Stimulated activated memory B cell treated with anti-CD40 and anti-IgM and Interleukin-4, amounts not matched to agents 10 μg/mL and 1 μg/mL and 100 μg/mL, for 72 hours (primary cell): ENCODE measurements at places on chromosomes 1 and 21.

DNA sequence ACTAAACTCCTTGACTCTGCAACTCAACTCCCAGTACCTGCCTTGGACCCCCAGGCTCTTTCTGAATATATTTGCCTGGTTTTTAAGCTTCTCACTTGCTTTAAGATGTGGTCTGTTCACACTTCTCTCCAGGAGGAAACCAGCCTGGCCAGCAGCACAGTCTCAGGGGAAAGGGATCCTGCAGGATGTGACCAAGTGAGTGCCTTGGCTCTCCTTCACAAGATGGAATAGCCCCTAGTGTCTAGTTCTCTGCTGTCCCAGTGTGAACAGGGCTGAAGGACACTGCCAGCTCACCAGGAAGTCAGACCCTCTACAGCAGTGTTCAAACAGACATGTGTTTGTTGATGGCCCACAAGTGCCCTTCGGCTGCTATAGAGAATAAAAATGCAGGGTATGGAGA lies 32.9 kb downstream of the CD244 start:
- no peak for ATAC-seq

GRCh38 chr1:67184838-67185421 lies 18.7 kb downstream of the IL23R start:
- ATAC-seq, result peak; percentile 8

DNA sequence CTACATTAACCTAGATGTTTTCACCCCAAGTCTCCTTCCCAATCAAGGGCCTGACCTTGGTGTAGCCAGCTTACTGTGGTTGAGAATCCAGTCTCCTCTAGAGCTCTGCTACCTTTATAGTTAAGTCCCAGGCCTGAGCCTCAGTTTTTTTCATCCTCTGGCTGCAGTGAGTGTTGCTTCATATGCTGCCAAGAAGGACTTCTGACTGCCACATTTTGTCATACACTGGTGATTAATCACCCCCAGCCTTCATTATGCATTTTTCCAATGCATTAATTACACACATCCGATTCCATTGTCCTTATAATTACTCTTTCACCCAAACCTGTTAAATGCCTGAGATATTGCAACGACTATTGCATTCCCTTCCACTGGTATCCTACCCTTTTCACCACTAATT lies 66.3 kb upstream of the FGGY start:
- ATAC-seq, result no peak

DNA sequence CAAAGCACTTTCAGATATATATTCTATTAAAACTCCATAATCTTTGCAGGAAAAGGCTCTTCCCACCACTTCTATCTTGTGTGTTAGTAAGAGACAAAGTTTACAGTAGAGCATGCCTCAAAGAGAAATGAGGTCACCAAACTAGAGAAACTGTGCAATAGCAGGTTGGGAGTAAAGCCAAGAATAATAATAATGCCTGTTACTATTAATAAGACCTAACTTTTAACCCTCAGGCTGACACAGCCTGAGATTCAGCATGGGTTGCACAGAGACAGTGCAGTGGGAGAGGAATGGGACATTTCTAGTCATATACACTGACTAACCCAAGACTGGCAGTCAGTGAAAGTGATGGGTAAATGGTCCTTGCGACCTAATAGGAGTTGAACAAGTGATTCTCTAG lies 320.2 kb upstream of the NFIA start:
- ATAC-seq, result no peak

- no peak for ATAC-seq
These were observed 211.2 kb downstream of the SETD4 start for GRCh38 chr21:35849144-35849543.

DNA sequence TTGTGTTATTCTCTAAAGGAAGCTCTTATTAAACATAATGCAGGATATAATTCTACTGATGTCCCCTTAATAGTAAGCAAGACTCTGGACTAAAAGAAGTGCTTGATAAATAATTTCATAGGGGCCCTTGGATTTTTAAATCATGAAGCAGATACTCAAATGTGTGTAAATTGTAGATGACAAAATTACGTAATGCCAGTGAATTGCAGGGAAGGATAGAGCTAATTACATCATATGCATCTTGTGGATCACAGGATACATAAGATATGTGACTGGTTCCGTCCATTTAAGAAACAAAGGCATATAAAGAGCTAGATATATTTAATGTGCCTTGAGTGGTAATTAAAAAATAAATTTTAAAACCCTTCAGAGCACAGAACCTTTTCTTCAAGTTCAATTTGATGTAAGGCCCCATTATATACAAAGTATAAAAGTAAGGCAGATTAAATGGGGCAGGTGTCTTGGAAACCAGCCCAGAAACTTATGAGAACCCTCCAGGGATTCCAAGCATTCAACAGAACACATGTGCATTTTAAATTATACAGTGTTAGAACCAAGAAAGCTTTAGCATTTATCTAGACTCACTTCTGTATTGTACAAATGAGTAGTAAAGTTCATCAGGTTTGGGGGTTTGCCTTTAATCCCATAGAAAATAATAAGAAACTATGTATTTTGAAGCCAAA lies 190.4 kb downstream of the NCAM2 start:
- no peak for ATAC-seq

- no peak for ATAC-seq
These were observed 262.8 kb downstream of the LTN1 start for GRCh38 chr21:28729887-28730286.

GRCh38 chr21:32569261-32570230 lies 15.8 kb downstream of the TCP10L start:
- peak; percentile 91 for ATAC-seq

- ATAC-seq, result no peak
These were observed 401.1 kb upstream of the LYPLAL1 start for GRCh38 chr1:218772575-218772974.

DNA sequence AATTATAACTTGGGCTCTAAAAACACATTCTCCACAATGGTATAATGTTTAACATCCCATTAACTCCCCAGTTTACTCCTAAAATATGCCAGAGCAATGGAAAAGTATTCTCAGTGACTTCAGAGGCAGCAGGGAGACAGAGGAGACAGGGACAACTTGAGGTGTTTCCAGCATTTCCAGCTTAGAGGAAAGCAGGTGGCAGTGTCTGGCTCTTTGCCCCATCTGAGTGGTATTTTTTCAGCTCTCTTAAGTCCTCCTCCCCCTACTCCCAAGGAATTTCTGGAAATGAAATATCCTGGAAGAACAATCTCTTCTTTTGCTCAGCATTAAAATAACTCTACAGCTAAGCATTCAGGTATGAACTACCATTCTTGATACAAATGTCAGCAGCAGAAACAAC lies 10.8 kb upstream of the ERMAP start:
- ATAC-seq, result no peak

GRCh38 chr1:174800216-174800851 lies 199.4 kb upstream of the CACYBP start:
- no peak for ATAC-seq

DNA sequence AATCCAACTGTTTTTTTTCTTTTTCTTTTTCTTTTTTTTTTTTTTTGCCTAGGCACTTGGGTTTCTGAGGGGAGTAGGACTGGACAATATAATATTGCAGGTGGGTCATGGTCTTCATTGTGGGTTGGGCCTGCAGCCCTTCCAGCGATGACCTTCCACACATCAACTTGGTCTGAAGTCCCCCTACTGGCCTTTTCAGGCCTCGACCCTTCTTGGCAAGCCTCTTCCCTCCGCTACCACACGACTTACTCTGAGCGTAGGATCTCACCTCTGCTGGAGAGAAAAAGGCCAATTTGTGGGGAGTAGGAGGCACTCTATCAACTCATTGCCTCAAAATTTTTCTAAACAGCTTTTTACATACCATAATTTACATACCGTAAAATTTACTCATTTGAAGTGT lies 51.1 kb upstream of the GRIK3 start:
- ATAC-seq, result no peak
